ENCODE measurements at places on chromosomes 6 and 20.

DNA sequence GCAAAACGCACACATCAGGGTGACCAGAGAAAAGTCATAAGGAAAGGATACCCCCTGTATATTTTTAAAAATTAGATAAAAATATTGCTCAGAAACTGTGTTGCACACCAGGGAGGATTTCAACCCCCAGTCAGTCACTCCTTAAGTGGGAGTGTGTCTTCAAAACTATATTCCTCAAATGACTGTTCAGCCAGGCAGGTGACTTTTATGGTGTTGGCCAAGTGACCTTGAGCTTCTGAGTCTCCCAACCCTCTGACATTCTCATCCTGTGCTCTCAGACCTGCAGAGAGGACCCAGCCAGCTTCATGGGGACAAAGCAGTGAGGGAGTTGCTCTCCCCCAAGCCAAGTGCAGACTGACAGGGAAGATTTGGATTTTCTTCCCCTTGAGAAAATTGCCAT lies 311.9 kb upstream of the JARID2 start:
- DNase-seq: no peak

DNA sequence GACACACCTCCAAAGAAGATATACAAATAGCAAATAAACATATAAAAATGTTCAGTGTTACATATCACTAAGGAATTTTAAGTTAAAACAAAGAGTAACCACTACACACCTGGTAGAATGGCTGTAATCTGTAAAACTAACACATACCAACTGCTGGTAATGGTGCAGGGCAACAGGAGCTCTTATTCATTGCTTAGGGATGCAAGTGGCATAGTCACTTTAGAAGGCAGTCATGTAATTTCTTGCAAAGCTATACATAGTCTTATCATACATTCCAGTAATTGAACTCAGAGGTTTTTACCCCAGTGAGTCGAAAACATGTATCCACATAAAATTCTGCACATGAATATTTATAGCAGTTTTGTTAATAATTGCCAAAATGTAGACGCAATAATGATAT lies 906.8 kb upstream of the CITED2 start:
- DNase-seq: no peak

GRCh38 chr6:89792881-89793280 lies 26.7 kb downstream of the MDN1 start:
- peak; percentile 60 for DNase-seq

- DNase-seq: no peak
Observed at GRCh38 chr20:30286157-30286556, 971.3 kb upstream of the DEFB115 start.

GRCh38 chr6:100906325-100906724 lies 25.2 kb upstream of the ASCC3 start:
- DNase-seq: no peak

GRCh38 chr6:81331526-81331925 lies 421.0 kb downstream of the TENT5A start:
- no peak for DNase-seq

- no peak for DNase-seq
Observed at GRCh38 chr6:151796842-151797530, 10.5 kb upstream of the ESR1 start.

GRCh38 chr20:38599410-38599882 lies 2.2 kb upstream of the ARHGAP40 start:
- no peak for DNase-seq

DNA sequence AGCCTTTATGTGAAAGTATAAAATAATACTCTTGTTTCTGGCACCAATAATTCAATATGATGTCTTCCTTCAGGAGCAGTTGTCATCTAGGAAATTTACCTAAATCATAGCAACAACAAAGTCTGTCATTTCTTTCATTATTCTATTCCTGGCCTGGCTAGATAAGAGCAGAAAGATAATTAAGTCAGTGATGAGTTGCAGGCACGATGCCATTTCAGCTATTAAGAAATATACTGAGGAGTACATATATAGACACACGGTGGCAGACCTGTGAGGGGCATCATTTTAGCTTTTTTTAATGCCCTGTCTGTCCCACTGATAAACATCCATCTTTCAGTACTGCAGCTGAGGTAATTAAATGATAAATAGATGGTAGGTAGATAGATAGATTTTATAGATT lies 756.1 kb upstream of the EPHA7 start:
- DNase-seq: no peak

GRCh38 chr20:33377366-33377765 lies 24.0 kb downstream of the CDK5RAP1 start:
- no peak for DNase-seq

DNA sequence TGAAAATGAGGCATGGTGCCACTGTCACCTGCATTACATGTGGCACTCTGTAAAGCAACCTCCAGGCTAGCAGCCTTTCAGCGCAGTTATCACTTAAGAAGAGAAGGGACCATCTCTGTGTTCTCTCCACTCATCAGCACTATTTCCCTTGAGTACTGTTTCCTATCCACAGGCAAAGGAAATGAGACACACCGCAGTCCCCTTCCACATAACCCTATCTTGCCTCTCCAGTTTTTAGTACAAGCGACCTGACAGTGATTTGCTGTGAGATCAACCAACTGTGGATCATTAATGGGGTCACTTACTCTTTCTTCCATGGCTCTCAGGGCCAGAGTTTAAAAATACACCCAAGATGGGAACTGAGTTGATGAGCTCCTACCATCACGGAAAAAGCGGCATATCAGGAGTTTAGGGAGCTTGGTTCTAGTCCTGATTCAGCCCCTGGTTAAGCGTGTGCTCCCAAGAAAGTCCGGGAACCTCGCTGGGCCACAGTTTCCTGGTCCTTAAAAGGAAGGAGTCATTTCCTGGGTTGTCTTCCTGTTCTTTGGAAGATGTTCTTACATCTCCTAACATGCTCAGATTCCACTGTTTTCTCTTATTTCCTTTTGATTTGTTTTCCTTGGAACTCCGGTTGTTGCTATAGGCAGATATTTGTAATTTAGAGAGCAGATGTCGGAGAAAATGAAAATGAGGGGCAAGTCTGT lies 27.3 kb downstream of the PRDM1 start:
- no peak for DNase-seq

DNA sequence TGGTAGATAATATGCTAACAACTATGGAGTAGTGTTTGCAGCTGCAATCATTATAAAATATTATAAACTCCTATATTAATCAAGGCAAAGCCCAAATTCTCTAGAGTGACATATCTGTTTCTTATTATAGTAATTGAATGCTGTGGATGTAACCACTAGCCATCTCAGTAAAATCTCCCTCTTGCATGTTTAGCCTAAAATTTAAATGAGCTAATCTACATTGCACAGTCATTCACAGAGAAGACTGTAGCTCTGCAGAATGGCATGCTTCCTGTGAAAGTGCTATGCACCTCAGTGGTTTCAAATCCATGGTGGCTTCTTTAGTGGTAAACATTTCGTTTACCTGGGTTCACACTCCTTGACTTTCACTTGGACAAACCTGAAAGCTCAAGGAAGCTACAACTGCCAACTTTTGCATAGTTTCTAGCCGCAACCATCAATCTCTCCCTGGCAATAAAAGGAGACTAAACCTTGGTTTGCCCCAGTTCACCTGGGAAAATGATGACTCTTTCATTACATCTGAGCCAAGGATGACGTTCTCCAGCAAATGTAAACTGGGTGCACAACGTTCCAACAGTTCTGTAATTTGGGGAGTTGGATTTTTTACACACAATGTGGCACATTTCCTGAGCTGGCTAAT lies 47.2 kb downstream of the FILIP1 start:
- DNase-seq: no peak

GRCh38 chr6:11384531-11385309 lies 152.3 kb upstream of the NEDD9 start:
- DNase-seq: no peak

DNA sequence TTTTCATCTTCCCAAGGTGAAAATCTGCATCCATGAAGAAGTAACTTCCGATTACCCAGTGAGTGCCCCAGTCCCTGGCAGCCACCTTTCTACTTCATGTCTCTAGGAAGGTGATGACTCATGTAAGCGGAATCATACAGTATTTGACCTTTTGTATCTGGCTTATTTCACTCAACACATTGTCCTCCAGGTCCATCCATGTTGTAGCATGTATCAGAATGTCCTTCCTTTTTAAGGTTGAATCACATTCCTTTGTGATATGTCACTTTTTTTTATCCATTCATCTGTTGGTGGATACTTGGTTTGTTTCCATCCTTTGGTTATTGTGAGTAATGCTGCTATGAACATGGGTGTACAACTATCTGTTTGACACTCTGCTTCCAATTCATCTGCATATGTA lies 176.3 kb upstream of the CDYL start:
- DNase-seq: no peak

DNA sequence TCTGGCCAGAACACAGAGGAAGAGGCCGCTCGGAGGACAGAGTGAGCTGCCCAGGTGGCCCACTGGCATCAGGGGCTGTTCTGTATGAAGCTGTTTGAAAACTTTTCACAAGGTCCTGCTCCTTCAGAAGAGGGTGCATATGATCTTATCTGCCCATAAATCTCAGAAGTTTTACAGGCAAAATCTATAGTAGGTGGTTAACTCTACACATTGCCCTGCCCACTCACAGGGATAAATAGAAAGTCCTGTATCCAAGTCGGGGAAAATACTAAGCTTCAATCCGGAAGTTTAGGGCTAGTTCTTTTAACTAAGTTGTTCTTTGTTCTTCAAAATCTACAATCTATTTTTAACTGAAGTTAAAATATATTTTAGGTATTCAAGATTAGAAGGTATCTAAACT lies 233.7 kb downstream of the FOXA2 start:
- no peak for DNase-seq

- no peak for DNase-seq
Observed at GRCh38 chr20:21053002-21053762, 53.0 kb downstream of the LINC00237 start.

GRCh38 chr6:49453221-49453620 lies 9.8 kb downstream of the MMUT start:
- DNase-seq: no peak

GRCh38 chr20:21372016-21372415 lies 25.3 kb downstream of the NKX2-4 start:
- no peak for DNase-seq

DNA sequence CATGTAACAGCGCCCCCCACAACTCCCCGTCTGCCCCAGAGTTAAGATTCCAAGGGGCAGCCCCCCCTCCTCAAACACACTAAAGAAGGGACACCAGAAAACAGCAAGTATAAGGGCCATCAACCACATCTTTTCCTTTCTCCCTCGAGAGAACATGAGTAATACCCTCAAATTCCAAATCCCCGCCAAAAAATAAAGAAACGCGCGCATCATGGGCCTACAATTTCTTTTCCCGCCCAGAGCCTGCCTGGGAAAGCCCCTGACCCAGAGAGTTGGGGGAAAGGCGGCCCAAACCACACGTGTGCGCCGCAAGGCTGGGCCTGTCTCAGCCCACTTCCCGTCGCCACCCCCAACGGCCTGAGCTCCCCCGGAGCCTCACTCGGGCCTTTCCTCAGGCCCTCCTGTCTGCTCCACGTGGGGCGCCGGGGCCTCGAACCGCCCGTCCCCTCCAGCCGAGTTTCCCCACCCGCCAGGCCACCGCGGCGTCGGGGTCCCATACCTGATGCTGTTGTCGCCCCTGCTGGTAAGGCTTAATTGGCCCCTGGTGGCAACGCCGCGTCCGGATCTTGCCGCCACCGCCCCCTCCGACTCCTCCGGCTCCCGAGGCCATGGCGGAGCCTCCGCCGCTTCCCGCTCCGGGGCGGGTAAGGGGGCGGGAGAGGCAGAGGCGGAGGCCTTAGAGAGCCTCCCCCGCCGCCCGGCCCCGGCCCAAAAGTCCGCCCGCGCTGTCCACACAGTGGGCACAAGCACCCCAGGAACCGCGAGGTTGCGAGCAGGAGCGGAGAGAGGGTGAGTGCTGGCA lies 746 bp downstream of the NUP153 start:
- DNase-seq: peak; percentile 89

- DNase-seq: no peak
Observed at GRCh38 chr6:89475634-89476033, 42.7 kb downstream of the ANKRD6 start.

GRCh38 chr6:150466196-150466595 lies 97.4 kb downstream of the IYD start:
- no peak for DNase-seq

- DNase-seq: no peak
Observed at GRCh38 chr20:63657260-63657936, 714 bp upstream of the RTEL1 start.

- no peak for DNase-seq
Observed at GRCh38 chr6:116012951-116013350, 47.7 kb downstream of the FRK start.
